Activated CD4-positive, alpha-beta T cell treated with anti-CD3 and anti-CD28 coated beads for 4 hours (primary cell): ENCODE measurements at places on chromosomes 1 and 21.

DNA sequence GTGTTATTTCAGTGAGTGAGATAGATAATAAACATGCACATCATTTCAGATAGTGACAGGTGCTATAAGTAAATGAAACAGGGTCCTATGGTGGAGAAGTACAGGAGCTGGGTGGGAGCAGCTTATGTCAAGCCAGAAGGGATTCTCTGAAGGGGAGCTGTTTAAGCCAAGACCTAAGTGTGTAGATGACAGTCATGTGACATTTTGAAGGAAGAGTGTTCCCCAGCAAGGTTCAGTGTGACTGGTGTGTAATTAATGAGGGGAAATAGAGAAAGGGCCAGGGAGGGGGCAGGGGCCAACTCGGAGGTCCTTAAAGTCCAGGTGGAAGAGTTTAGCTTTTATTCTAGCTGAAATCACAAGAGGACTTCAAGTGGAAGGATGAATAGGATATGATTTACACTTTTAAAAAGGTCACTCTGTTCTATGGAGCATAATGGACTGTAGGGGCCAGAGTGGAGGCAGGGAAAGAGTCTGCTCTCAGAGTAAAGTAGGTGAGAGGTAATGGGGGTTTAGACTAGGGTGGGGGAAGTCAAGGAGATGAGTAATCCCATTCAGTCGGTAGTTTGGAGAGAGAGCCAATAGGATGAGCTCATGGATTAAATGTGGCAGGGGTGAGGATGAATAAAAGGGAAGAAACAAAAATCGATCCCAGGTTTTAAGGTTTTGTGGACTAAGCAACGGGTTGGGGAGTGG is 243.1 kb downstream of the CACNA1E start:
- DNase-seq, result no peak

DNA sequence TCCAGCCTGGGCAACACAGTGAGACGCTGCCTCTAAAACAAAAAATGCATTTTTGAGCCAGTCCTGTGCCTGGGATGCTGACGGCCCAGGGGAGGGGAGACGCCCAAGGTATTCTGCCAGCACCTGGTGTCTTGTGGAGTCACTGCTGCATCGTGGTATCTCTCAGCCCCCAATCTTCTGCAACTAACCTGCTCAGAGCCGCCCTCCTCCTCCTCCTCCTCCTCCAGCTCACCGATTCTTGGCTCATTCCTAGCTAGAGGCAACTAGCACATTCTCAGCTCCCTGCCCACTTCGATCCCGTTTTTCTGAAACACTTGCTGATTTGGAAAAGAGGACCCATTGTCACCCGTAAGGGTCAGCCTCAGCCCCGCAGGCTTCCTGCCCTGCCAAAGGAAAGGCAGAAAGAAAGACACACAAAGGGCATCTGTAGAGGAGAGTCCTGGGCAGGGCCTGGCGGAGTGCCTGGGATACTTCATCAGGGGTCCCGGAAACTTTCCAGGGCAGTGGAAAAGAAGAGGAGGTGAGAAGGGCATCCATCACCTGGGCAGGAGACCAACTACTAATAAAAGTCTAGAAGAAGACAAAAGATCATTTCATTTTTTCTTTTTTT is 20.7 kb downstream of the GPR157 start:
- no peak for DNase-seq

- DNase-seq, result no peak
These were observed 111.0 kb downstream of the NTNG1 start for GRCh38 chr1:107251839-107252238.

- DNase-seq, result no peak
These were observed 7.9 kb downstream of the CCNL2 start for GRCh38 chr1:1391225-1391624.

DNA sequence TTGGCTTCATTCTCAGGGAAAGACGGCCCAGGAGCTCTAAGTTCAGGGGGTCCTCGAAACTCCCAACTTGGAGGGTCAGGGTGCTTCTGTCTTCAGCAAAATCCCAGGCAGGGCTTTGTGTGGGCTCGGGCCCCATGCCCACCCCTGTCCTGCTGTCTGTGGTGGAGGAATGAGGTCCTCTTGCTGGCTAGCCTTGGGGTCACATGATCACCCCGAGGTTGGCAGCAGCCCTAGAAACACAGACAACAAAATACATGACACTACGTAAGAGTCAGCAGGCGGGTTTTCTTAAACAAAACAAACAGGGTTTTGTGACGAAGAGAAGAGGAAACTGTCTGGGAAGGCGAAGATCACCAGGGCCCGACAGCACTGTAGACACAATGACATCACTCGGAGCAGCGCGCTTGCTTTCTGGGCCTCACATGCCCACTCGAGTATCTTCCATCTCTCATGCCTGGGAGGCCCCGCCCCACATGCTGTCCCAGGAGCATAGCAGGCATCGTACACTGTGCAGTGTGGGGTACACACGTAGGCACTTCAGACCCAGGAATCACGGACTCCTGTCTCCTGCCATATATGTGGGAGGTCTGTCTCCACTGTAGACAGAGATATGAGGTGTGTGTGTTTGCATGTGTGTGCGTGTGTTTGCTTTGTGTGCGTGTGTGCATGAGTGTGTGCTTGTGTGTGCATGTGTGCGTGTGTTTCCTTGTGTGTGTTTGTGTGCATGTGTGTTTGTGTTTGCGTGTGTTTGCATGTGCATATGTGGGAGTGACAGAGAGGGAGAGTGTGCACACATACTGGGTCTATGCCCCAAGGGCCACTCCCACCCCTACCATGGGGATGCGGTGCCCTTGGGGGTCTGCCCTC is 94.7 kb downstream of the SIK1 start:
- DNase-seq, result no peak

DNA sequence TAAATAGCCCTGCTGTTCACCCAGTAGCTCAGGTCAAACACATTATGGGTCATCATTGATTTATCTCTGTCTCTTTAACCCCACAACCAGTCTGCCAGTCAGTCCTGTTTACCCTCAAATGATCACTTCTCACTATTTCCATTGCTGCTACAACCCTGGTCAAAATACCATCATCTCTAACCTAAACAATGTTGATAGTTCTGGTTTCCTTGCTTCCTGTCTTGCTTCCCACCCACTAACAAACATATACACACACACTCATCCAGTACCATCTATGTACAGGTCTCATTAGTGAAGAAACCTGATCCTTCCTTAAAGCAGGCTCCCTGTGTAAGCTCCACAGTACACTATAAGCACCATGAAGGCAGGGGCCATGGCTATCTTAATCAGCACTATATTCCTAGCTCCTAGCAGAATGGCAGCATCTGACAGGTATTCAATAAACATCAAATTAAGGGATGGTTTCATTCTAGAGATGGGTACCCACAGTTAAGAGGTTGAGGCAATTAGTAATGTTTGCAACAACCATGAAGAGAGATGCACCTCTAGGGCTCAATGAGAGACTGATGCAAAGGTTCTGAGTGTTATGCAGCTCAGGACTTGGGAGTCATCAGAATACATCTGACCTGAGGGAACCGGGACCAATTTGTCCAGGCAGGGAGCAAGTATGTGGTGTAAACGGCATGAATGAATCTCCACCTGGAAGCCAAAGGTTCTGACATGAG is 10.0 kb upstream of the TGFBR3 start:
- no peak for DNase-seq
